ENCODE measurements at places on chromosomes 13 and 19.

- DNase-seq, result no peak
Measured at GRCh38 chr13:42394711-42395085, 122.7 kb downstream of the AKAP11 start.

DNA sequence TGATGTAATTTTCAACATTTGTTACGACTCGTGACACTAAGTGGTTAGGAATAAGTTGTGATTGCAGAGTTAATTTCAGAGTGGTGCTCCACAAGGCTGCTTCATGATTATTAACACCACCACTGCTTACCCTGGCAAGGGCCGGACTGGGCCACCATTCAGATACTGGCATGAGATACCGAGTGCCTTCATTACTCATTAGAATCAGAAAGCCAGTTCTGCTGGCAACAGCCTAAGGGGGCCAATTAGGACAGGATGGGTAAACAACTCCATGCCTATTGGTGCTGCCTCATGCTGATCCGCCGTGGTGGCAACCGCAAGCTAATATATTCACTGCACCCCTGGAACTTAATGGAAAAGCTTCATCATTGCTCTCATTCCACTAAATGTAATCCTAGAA is 575.1 kb downstream of the EFNB2 start:
- DNase-seq, result no peak

DNA sequence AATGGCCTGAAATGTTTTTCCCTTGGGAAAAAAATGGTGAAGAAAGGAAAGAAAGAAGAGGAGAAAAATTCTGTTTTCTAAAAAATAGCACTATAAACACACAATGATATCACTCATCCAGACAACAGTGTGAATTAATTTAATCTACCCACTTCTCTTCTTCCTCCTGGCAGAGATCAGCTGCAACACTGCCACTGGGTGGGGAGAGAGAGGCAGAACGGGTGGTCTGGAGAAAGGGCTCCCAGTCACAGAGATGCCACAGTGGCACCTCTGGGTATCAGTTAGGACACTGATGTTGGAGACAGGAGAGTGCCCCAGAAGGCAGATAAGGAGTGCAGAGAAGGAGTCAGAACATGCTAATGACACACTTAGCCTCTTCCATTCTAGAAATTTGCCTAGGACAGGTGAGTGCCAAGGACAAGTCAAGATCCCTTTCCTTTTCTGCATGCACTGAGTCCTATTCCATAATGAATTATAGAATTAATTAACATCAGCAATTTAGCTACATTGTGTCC is 168.6 kb downstream of the SUCLA2 start:
- DNase-seq, result no peak

DNA sequence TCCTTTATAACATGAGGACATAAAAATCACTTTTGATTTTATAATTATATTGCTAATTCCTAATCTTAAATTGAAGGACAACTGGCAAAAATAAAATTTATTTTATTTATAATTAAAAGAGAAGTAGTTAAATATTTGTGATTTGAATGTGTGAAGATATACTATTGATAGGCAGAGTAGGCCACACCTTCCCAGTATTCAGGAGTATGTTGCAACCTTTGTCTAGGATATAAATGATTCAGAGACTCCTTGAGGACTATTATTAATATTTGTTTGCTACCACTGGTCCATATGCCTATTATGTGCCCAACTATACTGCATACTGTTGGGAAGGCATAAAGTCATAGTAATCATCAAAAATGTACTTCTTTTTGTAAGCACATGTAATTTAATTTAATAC is 94.2 kb downstream of the CDADC1 start:
- DNase-seq, result no peak

GRCh38 chr19:52230685-52231084 is 38.7 kb upstream of the ZNF766 start:
- no peak for DNase-seq

DNA sequence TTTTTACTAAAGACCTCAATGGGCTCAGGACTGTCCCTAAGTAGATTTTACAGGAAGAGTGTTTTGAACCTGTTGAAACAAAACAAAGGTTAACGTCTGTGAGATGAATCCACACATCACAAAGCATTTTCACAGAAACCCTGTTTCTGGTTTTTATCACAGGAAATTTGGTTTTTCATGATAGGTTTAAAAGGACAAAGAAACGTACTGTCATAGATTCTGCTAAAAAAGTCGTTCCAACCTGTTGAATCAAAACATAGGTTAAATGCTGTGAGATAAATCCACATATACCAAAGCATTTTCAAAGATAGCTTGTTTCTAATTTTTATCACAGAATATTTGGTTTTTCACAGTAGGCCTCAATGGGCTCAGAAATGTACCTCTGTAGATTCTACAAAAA is 1531.0 kb downstream of the UQCRFS1 start:
- no peak for DNase-seq

DNA sequence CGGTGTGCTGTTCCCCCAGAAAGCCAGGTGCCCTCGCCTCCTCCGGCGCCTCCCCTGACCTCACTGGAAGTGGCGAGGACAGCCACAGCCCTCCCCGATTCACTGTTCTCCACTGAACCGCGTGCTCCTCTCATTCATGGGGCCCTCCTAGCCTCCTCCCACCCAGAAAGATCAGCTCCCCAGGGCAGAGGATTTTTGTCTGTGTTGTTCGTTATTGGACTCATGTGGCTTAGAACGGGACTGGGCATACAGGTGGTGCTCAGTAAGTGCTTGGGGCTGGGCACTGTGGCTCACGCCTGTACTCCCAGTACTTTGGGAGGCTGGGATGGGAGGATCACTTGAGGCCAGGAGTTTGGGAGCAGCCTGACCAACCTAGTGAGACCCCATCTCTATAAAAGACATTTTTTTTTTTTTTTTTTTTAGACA is 3.8 kb downstream of the PRTN3 start:
- no peak for DNase-seq

- no peak for DNase-seq
Measured at GRCh38 chr19:42206871-42207755, 10.4 kb downstream of the DEDD2 start.

GRCh38 chr13:80342471-80343371 is 1.8 kb upstream of the SPRY2 start:
- DNase-seq, result no peak

DNA sequence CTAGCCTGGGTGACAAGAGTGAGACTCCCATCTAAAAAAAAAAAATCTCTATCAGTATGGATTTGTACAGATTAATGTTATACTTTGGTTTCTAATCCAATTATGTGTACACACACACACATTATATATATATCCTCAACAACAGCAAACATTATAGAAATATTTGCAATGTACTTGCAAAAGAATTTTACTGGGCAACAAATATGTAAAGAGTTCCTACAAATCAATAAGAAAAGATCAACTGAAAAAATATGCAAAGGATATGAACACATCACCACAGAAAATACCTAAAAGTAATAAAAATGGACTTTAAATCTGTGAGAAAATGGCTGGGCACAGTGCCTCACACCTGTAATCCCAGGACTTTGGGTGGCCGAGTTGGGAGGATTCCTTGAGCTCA is 40.9 kb upstream of the NFIC start:
- DNase-seq, result no peak

Measured in activated CD8-positive, alpha-beta memory T cell treated with anti-CD3 and anti-CD28 coated beads for 48 hours (primary cell).